ENCODE measurements at places on chromosomes 3 and 15. TPM values are rescaled to one million over a fixed set of nuclear protein-coding genes. Genes with fewer than 3 reads are reported as not detected.
A peak's percentile ranks its signal among the peaks of the same experiment; 100 is the strongest.

GRCh38 chr3:24545887-24546286 lies 51.2 kb upstream of the THRB start:
- DNase-seq, result no peak

DNA sequence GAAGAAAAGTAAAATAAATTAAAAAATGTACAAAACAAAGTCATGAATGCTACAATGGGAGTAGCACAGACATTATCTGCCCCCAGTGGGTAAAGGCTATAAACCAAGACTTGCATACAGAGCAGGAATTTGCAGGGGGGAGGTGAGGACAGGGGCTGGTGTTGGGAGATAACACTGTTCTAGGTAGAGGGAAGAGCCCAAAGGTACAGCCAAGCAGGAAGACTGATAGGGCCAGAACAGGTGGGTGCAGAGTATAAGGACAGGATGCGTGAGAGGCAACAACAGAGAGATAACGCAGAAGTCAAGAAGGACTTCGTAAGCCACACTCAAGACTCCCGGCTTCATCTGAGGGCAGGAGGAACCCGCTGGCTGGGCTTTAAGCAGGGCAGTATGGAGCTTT lies 146.5 kb downstream of the CTNNB1 start:
- DNase-seq, result no peak

- no peak for DNase-seq
Observed at GRCh38 chr15:37007301-37007700, 93.0 kb downstream of the MEIS2 start.

DNA sequence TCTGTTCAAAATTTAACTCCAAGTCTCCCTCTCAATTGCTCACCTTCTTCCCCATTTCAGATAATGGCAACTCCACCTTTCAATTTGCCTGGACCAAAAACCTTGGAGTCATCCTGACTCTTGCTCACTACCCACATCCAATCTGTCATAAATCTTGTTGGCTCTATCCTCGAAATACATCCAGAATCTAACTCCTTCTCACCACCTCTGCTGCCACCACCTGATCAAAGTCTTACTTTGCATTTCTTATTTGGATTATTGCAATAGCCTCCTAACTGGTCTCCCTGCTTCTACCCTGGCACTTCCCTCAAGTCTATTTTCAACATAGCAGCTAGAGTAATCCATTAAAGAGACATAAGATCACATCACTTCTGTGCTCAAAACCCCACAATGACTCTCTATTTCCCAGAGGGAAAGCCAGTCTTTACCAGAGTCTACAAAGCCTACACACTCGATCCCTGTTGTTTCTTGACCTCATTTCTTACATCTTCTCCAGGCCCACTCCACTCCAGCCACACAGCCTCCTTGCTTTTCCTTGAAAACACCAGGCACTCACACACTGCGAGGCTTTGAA lies 86.6 kb downstream of the GPR156 start:
- peak; percentile 28 for DNase-seq

GRCh38 chr3:170802164-170803151 lies 67.5 kb downstream of the RPL22L1 start:
- peak; percentile 95 for DNase-seq

Gene POLQ
- total RNA-seq, result 1.3 TPM

Measured in astrocyte (in vitro differentiated cells and primary cell).